HFF-Myc (cell line): ENCODE measurements at places on chromosomes 1 and 21.

DNA sequence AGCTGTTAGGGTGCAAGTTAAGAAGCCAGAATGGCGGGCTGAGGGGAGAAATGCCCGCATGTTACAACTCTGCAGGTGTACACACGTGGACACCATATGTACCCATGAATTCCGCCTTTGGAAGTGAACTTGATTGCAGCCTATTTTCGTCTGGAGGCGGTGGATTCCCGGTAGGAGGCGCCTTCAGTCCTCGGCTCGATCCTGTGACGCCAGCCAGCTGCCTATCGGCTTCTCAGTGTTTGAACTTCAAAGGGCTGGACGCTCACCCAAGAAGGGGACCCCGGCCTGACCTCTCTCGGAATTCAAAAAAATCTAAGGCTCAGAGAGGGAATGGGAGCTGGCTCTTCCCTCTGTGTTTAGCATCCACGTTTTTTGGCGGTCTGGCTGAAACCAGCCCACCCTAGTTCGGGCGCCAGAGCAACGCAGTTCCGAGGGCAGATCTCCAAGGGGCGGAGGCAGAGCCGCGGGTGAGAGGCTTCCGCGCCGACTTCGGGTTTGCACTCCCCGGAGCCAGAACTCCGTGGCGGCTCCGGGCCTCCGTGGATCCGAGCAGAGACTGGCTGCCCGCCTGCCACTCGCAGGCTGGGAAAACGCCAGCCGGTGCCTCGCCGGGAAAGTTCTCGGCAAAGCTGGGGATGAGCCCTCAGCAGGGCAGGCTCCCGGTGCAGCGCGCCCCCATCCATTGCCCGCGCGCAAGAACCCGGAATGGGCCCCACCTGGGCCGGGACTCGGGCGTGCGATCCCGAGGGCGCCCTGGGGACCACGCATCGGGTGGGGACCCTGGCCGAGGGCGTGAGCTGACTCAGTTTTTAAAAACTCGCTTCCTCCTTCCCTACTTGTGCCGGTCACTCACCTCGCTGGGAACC is 996 bp upstream of the TMEM51 start:
- DNase-seq = peak; percentile 89

GRCh38 chr1:107760065-107760464 is 204.9 kb downstream of the VAV3 start:
- DNase-seq = no peak

DNA sequence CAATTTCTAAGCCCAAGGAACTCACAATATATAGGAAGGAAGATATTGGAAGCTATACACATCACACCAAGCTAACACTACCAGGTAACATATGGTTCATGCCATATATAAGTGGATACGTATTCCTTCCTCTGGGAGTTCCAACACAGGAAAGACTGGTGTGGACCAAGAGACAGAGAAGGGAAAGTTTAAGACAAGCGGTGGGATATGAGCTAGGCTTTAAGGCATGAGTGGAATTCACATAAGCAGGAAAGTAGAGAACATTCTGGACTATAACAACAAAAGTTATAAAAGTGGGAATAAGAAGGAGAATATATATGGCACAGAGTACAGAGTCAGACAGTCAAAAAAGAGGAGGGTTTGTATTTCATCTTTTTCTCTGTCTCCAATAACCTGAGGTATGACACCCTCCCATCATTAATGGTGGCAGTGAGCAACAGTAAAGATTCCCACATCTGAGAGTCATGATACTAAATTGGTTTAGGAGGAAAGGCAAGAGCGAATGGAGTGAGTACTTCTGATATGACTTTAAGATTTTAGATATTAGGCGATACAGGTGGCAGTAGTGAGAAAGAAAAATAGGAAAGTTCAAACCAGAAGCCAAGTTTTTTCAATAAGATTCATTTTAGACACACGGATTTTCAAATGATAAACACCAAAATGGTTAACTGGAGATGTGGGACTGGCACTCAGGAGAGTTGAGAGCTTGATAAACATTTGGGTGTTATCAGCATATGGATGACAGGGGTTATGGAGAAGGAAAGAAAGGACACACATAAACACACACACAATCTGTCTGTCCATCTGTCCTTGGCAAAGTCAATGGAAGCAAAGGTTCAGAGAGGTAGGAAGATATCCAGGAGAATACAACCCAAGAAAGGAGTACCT is 87.4 kb upstream of the TTC39A start:
- DNase-seq = no peak

- DNase-seq = no peak
These were observed 10.0 kb downstream of the SLX9 start for GRCh38 chr21:44949779-44950198.

GRCh38 chr21:33703750-33704606 is 61.7 kb downstream of the ITSN1 start:
- DNase-seq = no peak

DNA sequence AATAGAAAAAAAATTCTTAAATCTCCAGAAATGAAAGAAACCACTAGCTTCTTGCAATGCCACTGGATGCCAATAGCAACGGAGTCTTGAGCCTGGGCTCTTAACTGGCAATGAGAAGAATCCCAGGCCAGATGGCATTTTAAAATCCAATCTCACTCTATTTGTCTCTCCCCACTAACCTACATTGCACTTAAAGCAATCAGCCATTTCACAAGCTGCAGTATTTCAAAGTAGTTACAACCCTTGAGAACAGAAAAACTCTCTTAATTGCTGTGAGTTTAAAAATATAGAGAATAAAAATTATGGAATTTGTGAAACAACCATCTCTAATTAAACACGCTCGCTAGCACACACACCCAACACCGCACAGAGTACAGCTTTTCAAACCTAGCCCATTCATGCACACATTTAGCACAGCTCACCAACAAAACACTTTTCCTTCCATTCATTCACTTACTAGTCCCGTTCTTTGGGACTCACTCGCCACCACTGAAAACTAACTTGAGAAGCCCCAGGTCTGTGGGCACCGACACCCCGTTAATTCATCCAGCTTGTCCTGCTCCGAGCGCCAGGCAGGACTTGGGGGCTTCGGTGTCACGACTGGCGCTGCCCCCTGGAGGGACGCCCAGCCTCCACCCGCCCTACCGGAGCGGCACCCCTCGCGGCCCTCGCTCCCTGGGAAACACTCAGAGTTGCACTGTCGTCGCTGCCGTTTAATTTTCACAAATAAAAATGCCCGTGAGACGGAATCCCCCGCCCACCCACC is 1.0 kb downstream of the DDAH1 start:
- no peak for DNase-seq

GRCh38 chr1:228792601-228793000 is 57.3 kb downstream of the RHOU start:
- DNase-seq = no peak

DNA sequence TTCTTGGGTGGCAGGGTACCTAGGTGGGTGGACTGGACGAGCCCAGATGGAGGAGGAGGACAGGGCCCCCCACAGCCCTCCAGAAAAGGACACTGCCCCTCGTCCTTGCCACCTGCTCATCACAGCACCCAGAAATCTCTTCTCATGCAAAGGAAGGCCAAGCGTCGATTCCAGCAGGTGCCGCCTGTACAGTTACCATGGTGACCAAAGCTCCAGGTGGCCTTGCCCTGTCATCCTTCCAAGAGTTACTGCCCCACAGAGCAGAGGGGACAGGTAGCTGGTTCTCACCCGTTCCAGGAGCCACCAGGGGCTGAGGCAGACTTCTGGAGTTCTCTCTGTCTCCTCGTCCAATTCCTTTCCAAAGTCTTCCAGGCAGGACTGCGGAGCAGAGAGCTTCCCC is 119.9 kb upstream of the VAMP3 start:
- DNase-seq = no peak

DNA sequence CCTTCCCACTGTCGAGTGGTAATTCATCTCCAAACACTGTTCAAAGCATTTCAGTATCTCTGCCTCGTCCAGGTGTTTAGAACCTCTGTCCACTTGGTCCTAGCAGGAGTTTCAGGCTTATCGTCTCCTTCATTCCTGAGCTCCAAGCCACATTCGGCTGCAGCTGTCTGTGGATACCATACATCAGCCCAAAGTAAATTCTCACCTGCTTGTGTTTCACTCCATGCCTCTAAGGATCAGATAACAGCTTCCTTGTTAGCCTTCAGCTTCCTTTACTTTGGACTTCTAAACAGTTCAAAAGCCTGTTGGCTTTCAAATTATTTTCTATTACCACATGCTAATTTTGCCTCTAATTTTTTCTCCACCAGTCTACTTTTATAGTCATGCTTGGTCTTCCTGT is 219.0 kb upstream of the L1TD1 start:
- no peak for DNase-seq

- no peak for DNase-seq
These were observed at the start of gene FAAH for GRCh38 chr1:46394108-46394871. Gene FAAH, plus strand, starts transcription at chr1:46394317. Its CDS starts 32 bp downstream, at chr1:46394349.

DNA sequence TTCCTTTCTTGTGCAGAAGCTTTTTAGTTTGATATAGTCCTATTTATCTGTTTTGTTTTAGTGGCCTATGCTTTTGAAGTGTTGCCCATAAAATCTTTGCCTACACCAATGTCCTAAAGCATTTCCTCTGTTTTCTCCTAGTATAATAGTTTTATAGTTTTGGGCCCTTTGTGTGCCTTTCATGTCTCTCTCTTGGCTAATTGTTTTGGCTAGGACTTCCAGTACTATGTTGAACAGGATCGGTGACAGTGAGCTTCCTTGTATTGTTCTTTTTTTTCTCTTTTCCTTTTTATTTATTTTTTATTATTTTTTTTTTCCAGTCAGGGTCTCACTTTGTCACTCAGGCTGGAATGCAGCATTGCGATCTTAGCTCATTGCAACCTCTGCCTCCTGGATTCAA is 47.0 kb upstream of the WARS2 start:
- no peak for DNase-seq

- DNase-seq = no peak
These were observed 25.5 kb upstream of the LYST start for GRCh38 chr1:235892202-235892601.

- DNase-seq = peak; percentile 32
These were observed 5.1 kb downstream of the C1orf87 start for GRCh38 chr1:60068393-60069045.

DNA sequence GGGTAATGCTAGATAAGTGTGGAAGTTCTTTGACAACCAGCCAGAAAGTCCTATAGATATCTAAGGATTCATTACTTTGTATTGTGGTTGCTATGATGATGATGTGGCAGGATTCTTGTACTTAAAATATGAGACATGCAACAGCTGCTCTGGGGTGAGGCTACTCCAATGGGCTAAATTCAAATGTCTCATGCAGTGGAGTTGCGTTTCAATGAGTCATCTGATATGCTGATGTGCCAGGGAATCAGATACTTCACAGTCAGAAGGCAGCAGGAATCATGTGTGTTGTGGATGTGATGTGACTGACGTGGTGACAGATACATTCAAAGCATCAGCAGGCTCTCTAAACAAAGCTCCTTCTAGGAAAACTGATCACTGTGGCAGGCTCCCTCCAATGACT is 66.5 kb downstream of the TSEN15 start:
- peak; percentile 68 for DNase-seq

- DNase-seq = no peak
These were observed 34.9 kb downstream of the UTP25 start for GRCh38 chr1:209862391-209863356.

- DNase-seq = no peak
These were observed 519.3 kb upstream of the CXADR start for GRCh38 chr21:16993416-16994038.

DNA sequence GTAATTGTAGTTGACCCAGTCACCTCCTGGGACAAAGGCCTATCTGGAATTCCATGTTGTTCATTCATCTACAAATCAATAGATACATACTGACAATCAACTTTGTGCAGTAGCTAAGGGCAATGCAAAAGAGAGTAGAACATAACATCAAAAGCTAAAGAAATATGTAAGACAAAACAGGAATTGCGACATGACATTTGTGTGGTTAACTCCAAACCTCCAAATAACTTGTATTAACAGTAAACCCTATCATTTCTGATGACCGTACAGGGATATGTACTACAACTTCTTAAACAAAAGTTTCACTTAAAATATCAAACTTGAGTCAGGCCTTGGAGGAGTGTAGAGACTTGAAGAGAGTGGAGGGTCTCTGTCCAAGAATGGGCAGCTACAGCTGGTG is 317.6 kb downstream of the SPATA17 start:
- no peak for DNase-seq

- no peak for DNase-seq
These were observed at the start of gene SLC6A17 for GRCh38 chr1:110150330-110151174. Gene SLC6A17, plus strand, starts transcription at chr1:110150494. Its CDS starts 16,436 bp downstream, at chr1:110166930.

DNA sequence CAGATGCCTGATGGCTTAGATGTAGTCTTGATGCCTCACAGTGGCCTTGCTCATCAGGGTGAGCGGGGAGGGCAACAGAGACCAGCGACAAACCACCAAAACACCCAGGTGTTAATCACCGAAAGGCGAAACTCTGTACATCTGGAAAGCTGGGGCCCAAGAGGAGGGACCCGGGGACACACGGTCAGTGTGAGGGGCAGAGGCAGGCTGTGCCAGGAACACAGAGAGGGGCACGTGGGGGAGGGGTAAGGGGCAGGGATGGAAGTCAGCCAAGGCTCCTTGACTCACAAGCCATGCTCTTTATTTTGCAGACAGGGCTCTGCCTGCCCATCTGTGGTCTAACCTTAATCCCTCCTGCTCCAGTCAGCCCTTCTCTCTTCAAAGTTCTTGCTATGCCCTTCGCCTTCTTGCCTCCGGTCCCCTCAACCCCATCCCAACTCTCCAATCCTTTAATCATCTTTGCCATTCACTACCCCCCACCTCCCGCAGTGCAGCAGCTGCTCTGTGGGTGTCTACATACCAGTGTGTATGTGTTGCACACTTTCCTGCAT is 4.3 kb downstream of the MEF2D start:
- DNase-seq = no peak

DNA sequence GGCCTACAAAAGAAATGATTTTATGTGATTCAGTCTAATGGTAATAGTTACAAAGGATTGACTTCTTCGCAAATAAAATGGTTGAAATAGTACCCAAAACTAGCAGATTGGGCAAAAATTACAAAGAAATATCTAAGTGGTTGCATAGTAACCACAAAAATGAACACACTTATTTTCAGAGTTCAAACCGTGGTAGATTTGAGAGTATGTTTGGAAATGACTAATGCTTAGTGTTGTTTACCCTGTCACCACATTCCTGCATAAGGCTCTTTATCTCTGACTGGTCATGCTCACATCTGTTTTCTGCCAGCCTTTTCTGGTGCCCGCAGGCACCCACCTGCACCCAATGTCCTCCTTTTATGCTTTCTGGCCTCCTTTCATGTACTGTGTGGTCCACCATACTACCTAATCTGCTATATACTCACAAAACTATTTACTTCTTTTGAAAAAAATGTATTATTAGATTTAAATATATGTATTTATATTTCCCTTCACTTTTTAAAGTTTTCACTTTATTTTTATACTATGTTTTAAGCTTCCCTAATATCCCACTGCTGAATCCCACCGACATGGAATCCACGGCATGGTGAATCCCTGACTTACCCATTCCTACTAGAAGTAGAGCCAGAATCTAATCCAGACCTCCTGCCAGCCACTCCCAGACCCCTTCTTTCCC is 30.3 kb downstream of the PTPRC start:
- DNase-seq = peak; percentile 95

- DNase-seq = no peak
These were observed 642.8 kb downstream of the PLA2G4A start for GRCh38 chr1:187471555-187471954.
